ENCODE measurements at places on chromosomes 1 and 21.
A peak's percentile ranks its signal among the peaks of the same experiment; 100 is the strongest.

DNA sequence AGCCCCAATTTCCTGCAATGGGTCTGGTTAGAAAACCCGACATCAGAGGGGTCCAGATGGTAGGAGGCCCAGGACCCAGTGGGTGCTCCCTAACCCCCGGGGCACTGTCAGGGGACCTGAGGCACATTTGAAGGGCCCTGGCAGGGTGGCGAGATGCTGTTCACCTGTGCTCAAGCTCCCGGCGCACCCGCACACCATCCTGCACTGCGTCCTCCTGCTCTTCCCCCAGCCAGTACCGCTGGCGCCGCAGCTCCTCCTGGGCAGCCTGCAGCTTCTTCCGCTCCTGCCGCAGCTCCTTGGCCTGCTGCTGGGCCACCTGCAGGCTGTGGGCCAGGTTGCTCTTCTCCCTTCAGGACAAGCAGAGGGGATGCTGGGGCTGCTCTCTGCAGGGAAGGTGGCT, 36.0 kb downstream of the RNU1-1 start:
- no peak for DNase-seq

- no peak for DNase-seq
Observed at GRCh38 chr1:44565833-44566232, 108.4 kb downstream of the TMEM53 start.

DNA sequence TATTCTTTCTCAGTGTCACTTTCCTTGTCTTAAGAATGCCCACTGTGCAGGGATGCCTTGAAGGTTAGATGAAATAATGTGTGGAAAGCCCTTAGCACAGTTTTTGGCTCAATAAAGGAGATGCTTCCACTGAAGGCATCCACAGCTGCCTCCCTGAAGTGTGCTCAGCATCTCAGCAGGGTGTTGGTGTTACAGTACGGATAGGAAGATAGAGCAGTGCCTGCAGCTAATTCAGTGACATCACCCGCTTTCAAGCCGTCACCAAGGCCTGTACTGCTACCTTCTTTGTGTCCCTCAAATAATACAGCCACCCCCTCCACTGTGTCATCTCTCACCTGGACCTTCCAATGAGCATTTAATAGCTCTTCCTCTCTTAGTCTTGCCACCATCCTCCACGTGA, 59.0 kb downstream of the NDUFS5 start:
- no peak for DNase-seq

DNA sequence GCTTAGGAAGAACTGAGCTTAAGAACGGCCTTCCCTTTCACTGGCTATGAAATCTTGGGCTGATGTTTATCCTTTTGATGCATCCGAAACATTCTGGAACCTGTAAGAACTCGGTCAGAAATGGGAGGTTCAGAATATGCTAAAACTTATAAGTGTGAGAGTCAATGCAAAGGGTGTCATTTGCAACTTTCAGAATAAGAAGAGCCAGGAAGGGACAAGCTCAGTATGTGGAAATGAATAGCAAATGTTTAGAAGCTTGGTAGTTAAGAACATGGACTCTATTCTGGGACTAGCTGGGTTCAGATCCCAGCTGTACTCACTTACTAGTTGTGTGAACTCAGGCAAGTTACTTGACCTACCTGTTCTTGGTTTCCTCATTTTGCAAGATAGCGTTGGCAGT, 234.1 kb downstream of the OMA1 start:
- DNase-seq, result no peak

DNA sequence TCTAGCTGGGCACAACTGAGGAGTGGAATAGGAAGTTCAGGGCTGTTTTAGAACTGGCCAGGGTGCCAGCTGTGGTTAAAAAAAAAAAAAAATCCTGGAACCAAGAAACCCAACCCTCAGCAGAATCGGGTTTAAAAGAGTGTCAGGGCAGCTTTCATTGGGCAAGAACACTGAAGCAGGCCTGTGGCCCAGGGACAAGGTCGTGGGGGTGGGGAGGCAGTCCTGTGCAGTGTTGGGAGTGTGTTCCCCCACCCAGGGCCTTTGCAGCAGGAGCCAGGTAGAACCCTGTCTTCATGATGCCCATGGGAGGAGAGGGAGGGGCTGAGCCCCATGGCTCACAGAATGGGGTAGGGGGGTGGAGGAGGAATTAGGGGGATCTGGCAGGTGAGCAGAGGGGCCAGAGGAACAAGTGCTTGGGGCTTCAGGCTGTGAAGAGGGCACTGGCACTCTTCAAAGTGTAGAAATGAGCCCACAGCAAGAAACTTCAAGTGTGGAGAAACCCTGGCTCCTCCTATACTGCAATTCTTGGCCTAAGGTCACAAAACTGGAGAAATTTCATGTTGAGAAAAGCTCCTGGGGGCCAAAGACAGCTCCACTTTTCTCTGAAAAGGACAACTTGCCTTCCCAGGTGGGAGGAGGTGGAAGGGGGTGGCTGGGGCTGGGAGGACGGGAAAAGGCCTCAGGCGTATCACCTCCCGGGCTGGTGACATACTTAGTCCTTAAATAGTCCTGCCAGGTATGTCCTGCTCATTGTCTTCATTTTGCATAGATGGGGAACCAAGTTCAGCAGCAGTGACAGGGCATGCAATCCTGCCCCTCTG, 39.3 kb downstream of the KIAA1614 start:
- no peak for DNase-seq

DNA sequence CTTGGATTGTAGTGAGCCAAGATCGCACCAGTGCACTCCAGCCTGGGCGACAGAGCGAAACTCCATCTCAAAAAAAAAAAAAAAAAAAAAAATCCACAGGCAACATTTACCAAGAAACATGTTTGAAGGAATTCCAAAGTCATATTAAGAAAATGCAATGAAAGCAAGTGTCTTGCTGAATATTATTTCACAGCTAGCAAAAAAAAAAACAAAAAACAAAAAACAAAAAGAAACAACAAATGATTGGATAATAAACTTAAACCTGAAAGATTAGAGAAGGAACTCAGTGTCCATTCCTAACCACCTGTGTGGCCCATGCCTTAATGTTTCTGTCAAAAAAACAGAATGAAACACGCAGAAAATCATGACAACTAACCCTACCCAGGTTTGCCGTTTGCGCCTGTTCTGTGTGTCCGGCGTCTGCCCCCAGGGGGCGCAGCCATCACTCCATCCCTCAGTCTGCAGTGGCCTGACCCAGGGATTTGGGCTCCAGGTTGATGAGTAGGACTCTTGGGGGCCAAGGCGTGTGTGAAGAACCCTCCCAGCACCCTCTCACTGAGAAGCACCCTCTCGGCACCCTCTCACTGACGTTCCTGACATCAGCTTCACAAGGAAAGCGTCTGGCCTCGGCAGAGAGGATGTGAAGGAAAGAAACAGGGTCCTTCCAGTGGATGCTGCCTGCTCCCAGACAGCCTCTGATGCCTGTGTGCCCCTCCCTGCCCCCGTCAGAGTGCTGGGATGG, 19.2 kb upstream of the PTTG1IP start:
- DNase-seq, result peak; percentile 75

DNA sequence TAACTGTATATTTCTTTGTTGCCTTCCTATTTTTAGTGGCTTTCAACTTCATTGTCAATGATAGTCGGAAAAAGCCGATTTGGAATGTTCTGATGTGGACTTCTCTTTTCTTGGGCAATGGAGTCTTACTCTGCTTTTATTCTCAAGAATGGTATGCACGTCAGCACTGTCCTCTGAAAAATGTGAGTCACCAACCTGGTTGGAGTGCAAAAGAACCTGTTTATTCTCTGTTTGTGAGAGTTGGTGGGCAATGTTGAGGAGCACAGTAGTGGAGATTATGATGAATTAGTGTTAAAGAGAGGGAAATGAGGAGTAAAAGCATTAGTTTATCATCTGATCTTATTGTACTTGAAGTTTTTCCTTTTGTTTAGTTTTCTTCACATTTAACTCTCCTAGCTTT, 14.5 kb upstream of the AXDND1 start:
- DNase-seq, result no peak

DNA sequence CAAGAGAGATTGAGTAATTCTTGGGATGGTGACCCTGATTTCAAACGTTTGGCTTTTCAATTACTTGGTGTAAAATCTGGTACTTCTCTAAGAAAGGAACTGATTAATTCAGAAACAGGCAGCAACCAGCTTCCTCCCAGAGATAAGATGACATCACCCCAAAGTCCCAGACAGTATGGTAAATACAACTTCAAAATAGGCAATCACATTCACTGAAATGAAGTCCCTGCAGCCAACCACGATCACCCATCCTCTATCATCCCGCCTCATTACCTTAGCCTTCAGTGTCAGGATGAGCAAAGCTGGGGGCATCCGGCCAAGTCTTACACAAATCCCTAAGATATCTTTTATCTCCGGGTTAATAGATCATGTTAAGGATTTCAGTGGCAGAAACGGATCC, 26.4 kb upstream of the RUNX1 start:
- no peak for DNase-seq

GRCh38 chr1:33094971-33095604, 14.1 kb downstream of the AZIN2 start:
- DNase-seq, result no peak

- no peak for DNase-seq
Observed at GRCh38 chr1:60173729-60174505, 100.3 kb upstream of the C1orf87 start.

DNA sequence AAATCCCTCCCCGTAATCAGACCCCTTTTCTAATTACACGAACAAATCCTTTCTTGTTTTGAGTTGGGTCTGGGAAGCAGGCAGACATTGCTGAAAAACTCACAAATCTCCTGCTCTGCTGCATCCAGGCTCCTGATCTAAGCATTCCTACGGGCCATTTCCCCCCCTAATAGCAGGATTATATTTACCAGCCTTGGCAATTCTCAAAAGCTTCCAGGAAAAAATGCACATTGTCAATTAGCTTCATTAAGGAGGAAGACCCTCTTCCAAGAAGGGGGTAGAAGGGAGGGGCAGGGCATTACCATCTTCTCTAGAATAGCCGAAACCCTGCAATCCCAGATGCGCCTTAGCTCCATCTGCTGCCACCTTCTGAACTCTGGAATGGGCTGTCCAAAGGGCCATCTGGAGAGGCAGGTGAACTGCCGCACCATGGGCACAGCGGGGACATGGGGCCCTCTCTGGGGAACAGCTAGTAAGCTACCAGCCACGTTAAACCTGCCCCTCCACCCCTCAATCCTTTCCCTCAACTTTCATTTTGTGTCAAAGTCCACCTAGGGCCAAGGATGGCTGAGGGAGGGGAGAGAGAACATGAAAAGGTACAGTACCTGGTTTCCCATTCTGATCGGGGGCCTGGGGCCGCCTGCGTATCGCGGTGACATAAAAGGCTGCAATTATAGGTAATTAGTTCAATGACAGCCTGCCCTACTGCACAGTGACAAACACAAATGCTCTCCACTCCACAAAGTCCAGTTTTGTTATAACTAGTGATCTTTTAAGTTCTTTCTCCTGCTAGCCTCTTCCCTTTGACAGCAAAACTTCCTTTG, 56.8 kb downstream of the MRPL37 start:
- no peak for DNase-seq

DNA sequence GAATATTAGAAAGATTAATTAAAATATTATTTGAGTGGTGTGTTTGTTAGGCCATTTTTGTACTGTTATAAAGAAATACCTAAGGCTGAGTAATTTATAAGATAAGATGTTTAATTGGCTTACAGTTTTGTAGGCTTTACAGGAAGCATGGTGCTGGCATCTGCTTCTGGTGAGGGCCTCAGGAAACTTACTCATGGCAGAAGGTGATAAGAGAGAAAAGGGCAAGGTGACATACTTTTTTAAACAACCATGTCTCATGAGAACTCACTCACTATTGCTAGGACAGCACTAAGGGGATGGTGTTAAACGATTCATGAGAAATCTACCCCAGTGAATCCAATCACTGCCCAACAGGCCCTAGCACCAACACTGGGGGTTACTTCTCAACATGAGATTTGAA, 56.7 kb upstream of the RGS21 start:
- no peak for DNase-seq

- no peak for DNase-seq
Observed at GRCh38 chr1:33111965-33112364, 31.0 kb downstream of the AZIN2 start.

DNA sequence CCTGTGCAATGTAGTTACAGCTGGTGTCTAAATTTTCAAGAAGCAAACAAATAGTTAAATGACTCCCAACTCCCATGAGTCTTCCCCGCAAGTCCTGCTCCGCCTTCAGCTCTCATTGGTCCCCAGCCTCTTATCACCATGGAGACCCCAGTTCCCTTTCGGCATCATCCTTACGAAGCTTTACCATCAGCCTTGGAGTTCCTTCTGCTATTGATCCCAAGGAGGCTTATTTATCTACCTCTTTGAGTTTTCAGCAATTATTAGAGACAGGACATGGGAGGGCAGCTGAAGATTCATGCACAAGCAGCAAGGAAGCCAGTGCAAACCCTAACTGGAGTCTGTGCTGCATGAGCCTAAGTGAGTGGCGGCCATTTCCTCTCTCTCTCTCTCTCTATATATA, 12.3 kb downstream of the KCNA2 start:
- DNase-seq, result no peak

DNA sequence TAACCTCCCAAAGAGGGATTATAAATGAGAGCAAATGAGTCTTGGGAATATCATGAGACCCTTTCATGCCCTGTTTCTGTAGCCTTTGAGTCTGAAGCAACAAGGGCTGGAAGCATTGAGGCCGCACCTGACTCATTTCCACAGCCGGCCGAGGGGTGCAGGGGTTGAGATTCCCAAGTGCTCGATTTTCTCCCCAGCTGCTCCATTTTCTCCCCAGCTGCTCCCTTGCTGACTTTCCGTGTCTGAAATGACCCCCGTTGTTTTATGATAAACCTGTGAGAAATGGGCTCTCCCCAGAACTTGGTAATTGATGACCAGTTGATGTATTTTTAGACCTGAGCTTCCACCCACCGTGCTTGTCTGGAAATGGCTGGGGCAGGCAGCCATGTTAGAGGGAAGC, 22.9 kb downstream of the SIM2 start:
- no peak for DNase-seq

DNA sequence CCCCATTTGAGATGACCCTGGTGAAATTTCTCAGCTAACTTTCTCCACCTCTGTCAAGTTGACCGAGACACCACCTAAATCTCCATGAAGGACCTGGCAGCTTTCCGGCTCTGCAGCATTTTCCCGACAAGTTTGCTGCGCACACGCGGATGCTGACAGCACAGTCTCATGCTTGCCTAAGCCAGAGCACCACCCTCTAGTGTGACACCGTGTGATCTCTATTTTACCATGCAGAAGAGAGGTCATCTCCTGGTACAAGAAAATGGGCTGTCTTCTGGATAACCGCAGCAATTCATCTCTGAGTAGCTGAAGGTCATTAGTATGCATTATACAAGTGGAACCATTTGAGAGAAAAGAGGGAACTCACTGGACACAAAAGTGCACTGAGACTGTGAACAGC, 38.9 kb upstream of the H6PD start:
- no peak for DNase-seq

DNA sequence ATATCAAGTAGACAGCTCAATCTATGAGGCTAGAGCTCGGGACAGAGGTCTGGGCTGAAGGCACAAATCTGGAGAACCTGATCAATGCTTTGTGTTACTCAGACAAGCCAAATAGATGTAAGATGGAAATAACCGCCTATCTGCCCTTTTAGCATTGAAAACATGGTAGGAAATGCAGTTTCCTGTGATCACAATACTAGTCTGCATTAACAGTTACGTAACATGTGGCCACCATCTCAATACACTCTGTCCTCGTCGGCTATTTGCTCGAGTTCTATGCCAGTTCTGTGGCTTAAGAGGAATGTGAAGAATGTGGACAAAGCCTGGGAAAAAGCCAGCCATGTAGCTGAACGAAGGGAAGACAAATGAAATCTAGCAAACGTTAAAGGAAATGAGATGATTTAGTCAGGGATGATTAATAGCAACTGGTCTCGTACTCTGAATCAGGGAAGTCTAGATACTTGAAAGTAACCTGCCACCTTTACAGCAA, 73.3 kb downstream of the HSF2BP start:
- DNase-seq, result no peak

GRCh38 chr21:44065428-44065827, 41.8 kb upstream of the PWP2 start:
- peak; percentile 55 for DNase-seq

- no peak for DNase-seq
Observed at GRCh38 chr1:44842862-44843655, at the start of gene PTCH2. PTCH2 (minus strand) TSS chr1:44843253; CDS start chr1:44842932, 321 bp downstream.

All from stimulated activated effector memory CD8-positive, alpha-beta T cell treated with anti-CD3 and anti-CD28 coated beads, Interleukin-12 subunit alpha, Interleukin-12 subunit beta, amount 100 ng/mL, for 72 hours (primary cell).